A549 treated with AZD2906 at 1 μM for 4 hours (cell line): ENCODE measurements at places on chromosomes 12 and 14. TPM values are rescaled to one million over a fixed set of nuclear protein-coding genes. Genes with fewer than 3 reads are reported as not detected.

The NOVA1 gene
- 3.4 to 4.7 TPM (median 3.9 TPM) in 5 replicates for total RNA-seq

The TAS2R8 gene
- total RNA-seq, result not detected in 5 replicates

The TULP3 gene
- total RNA-seq, result 15.6 to 21.1 TPM (median 18.8 TPM) in 5 replicates

The NRL gene
- total RNA-seq, result 0.74 to 1.1 TPM (median 0.98 TPM) in 5 replicates

The CCDC88C gene
- total RNA-seq, result 5.7 to 6.6 TPM (median 6.1 TPM) in 5 replicates

The SLC2A14 gene
- total RNA-seq, result 0.78 to 1.1 TPM (median 0.93 TPM) in 5 replicates
